ENCODE measurements at places on chromosomes 5 and 9. TPM values are rescaled to one million over a fixed set of nuclear protein-coding genes. Genes with fewer than 3 reads are reported as not detected.

GRCh38 chr9:89477811-89478630 is 19.9 kb downstream of the SEMA4D start:
- DNase-seq = peak; percentile 49

DNA sequence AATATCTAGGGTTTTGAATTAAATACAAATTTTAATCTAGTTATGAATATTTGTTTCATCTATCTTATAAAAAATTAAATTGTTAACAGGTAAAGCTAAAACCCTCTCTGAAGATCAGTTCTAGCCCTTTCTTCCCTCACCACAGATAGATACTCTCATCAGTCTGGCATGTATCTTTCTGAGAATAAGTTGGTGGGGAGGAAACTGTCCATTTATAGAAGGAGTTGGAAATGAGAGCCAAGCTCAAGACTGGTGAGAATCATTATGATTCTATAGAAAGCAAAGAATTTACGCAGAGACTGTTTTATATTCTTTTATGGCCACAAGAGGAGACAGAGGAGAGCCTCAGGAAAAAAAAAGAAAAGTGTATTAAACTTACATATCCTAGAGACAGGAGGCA is 59.0 kb downstream of the STARD4 start:
- no peak for DNase-seq

DNA sequence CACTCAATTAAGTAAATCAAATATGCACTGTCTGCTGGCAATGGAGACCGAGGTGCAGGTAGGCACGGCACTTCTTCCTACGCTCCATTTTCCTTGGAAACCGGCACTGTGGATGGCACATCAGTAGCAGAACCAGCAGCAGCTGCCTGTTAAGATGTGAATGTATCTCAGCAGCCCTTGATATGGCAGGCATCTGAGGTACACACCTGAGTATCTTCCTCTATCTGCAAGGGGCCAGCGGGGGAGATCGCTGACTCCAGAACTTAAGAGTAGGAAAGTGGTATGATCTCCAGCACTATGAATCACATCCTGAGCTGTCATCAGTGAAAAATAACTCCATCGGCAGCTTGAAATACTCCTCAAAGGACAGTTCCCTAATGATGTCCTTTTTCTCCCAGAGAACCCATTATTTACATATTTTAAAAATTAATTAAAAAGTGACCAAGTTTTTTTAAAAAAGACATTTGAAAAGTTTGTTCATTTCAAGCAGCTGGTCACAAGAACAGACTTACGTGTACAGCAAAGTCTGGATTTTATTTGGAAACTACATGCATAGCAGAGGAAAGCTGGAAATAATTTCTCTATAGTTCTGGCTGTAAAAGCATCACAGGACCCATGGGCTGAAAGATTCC is 97.1 kb downstream of the ADAMTS12 start:
- no peak for DNase-seq

- DNase-seq = no peak
These were observed 7.0 kb upstream of the P4HA2 start for GRCh38 chr5:132234684-132235062.

DNA sequence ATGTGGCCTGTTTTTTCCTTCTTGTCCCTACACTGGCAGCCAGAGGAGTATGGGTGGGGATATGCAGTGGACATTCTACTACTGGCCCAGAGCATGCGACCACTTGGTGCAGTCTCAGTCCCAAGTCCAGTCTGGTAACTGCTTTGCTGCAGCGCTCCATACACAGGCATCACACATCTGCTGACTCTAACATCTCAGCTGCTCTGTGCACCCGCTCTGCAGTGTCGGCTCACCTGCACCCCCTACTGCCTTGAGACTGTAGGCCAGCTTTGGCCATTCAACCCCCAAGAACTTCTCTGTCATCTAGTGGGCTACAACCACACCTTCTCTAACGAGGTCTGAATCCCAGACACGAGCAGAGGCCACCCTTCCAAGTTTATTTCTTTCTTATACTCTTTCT is 46.4 kb upstream of the SLCO6A1 start:
- no peak for DNase-seq

GRCh38 chr5:131854134-131854533 is 57.3 kb upstream of the FNIP1 start:
- no peak for DNase-seq

DNA sequence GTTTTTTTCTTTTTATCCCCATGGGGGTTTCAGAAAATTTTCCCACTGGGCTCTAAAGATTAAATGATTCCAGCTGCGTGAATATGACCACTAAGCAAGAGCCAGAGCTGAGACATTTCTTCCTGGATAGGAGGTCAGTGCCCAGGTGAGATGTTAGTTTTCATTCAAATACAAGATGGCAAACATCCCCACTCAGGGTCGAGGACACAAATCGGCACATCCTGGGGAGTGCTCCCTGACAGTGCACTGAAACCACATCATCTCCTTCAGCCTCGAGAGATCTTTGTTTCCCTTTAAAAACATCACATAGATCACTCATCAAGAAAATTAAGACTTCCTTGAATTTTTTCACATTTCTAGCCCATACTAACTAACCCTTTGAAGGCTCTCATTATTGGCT is 273.2 kb upstream of the PANK3 start:
- DNase-seq = no peak

DNA sequence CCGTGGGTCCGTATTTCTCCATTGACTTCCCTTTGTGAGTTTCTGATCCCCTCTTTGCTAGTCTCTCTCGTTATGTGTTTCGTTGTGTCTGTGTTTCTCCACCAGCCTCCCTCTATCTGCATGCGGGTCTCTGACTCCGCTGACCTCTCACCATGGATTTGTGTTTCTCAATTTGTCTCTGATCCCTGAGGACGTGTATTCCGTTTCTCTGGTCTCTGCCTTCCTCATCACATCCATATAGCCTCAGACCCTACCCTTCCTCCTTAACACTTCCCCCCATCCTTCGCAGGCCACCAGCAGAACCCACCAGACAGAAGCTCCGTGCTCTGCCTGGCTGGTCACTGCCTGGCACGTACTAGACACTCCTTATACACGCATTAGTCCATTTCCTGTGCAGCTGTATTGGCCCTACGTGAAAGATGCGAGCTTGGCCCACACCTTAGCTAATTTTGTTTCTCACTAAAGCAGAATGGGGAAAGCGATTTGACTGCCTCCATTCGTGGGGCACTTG is 631 bp downstream of the B4GALT7 start:
- DNase-seq = no peak

DNA sequence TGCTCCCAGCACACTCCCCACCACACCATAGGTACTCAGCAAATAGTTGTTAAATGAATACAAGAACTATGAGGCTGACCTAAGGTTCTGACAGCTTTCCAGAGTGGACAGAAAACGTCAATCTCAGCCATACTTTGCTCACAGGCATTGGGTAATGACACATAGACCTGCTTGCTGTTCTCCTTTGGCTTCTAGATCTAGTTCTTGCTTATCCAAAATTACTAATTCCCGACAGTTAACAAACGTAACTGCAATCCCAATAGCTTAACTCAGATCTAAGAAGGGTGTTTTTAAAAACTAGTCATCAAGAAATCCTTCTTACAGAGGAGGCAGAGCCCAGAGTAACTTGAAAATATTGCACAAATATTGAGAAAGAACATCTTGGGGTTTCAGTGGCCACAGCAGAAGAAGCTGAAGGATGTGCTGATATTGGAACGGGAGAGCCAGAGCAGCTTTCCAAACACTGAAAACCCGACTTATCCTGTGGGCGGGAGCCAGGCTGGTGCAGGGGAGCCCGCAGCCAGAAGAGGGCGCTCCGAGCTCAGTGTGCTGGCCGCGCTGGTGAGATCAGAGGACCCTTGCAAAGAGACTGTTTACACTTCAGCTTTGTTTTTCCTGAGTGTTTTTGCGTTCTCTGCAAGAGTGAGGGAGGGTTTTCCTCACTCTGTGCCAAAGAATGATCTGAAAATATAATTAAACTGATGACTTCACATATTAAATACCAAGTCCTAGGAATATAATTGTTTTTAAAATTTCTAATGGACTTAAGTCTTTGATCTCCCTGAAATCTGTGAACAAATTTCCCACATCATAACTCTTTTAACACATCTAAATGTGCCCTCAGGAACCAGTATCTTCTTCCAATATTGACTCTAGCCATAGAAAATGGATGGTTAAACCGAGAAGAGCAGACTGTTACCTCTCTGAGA is 30.3 kb downstream of the FGF1 start:
- peak; percentile 83 for DNase-seq

DNA sequence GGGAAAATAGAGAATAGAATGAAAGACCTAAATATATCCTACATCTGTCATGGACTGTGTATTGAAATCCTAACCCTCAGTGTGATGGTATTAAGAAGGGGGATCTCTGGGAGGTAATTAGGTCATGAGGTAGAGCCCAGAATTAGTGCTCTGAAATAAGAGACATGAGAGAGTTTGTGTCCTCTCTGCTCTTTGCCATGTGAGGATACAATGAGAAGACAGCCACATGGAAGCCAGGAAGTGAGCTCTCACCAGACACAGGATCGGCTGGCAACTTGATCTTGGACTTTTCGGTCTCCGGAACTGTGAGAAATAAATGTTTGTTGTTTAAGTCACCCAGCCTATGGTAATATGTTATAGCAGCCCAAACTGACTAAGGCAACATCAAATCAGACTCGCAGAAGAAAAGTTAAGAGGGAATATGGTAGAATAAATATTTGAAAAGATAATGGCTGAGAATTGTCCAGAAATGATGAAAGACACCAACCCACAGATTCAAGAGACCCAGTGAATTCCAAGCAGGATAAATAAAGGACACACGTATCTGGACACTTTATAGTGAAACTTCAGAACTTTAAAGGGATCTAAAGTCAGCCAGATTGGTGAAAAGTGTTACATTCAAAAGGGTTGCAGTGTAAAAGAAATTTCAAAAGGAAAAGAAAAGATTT is 12.7 kb upstream of the SLC36A1 start:
- DNase-seq = no peak

GRCh38 chr9:8895106-8895860 is 1095.7 kb upstream of the DMAC1 start:
- no peak for DNase-seq

GRCh38 chr9:74960561-74960960 is 7.8 kb upstream of the C9orf40 start:
- DNase-seq = no peak

GRCh38 chr9:82923912-82924605 is 138.9 kb downstream of the RASEF start:
- DNase-seq = no peak

DNA sequence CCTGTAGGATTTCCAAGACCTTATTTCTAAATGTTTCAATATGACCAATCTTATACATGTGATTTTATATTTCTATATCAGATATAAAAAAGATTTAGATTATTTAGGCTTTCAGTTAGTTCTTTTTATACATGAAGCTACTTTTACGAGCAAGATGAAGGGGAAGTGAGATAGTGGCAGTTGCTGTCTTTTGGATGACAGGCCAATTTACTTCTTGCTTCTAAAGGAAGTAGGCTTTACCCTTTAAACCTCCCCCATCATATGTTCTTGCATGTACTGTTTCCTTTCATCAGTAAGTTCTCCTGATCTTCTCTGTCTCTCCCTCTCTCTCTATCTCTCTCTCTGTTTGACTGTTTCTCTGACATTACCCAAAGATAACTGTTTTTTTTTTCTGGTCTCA is 4.0 kb upstream of the TYRP1 start:
- DNase-seq = no peak

- no peak for DNase-seq
These were observed 237.1 kb upstream of the TLE4 start for GRCh38 chr9:79334711-79335110.

GRCh38 chr5:124824637-124825158 is 78.3 kb upstream of the ZNF608 start:
- no peak for DNase-seq

GRCh38 chr5:132480042-132480441 is 10.5 kb downstream of the IRF1 start:
- DNase-seq = no peak

DNA sequence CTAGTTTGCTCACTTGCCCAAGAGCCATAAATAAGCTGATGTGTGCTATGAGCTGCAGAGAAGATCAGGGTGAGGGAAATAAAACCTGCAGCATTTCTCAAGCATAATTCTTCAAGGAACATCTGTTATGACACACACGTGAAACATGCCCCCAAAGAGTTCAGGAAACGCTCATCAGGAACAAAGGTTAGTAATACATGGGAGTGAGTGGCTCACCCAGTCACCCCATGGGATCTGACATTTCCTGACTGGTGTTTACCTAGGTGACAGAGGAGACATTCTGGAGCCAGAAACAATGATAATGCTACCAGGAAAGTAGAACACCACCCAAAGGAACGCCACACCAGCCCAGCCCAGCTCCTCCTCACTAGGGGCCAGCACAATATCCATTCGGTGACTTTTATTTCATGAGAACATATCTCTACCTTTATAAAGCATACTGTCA is 66.0 kb downstream of the FRMD3 start:
- peak; percentile 56 for DNase-seq

DNA sequence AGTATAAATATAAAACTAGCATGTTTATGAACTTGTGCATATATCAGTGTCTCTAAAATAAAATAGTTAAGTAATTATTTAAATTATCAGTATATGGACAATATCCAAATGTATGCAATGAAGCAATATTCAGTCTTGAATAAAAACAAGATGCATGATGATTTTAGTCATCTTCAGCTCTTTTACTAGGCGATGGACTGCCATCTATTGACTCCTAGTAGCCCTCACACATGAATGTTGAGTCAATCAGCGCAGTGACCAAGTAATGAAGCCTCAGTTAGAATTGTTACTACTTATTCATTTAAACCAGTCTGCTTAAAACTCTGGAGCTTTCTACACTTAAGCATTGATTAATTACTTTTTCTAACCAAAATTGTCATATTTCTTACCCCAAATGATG is 92.9 kb upstream of the GRHPR start:
- no peak for DNase-seq

GRCh38 chr9:4305065-4305985 is 5.5 kb upstream of the GLIS3 start:
- DNase-seq = no peak

GRCh38 chr9:36258208-36258995 is at the start of gene GNE:
Gene GNE, minus strand, starts transcription at chr9:36258448. Its CDS starts 9,093 bp downstream, at chr9:36249355.
- DNase-seq = peak; percentile 96

GRCh38 chr9:132712753-132713152 is 42.5 kb downstream of the GTF3C4 start:
- DNase-seq = no peak

- DNase-seq = peak; percentile 84
These were observed 20.5 kb upstream of the CCL28 start for GRCh38 chr5:43432486-43433375.

COL5A1 gene
- 62.3 TPM for total RNA-seq

COL15A1 gene
- total RNA-seq = 43.4 TPM

HAVCR1 gene
- 24.1 TPM for total RNA-seq

CCDC180 gene
- total RNA-seq = 5.6 TPM

IL5 gene
- total RNA-seq = not detected

FCN1 gene
- total RNA-seq = 3.3 TPM

NIPAL4 gene
- total RNA-seq = 0.70 TPM

LMX1B gene
- total RNA-seq = 0.51 TPM

SPATA31D4 gene
- total RNA-seq = not detected

TIMD4 gene
- 0.73 TPM for total RNA-seq

HTR4 gene
- 15.0 TPM for total RNA-seq
